HepG2 (cell line): ENCODE measurements at places on chromosomes 1 and 21. TPM values are rescaled to one million over a fixed set of nuclear protein-coding genes. Genes with fewer than 3 reads are reported as not detected.

Gene CRP
- not detected in 2 replicates for polyA plus RNA-seq

Gene NGF
- not detected in 2 replicates for polyA plus RNA-seq

Gene PLA2G2C
- not detected in 2 replicates for polyA plus RNA-seq

Gene ASPM
- polyA plus RNA-seq: 4.2 and 7.7 TPM in 2 replicates

Gene CLCNKA
- polyA plus RNA-seq: 0.03 and 0.07 TPM in 2 replicates

Gene HP1BP3
- polyA plus RNA-seq: 88.7 and 98.5 TPM in 2 replicates

Gene RAD54L
- 8.1 and 10.2 TPM in 2 replicates for polyA plus RNA-seq

Gene C1orf87
- polyA plus RNA-seq: not detected in 2 replicates

Gene LCE2B
- polyA plus RNA-seq: not detected in 2 replicates

Gene PKLR
- polyA plus RNA-seq: 29.3 and 43.2 TPM in 2 replicates

Gene AMPD1
- polyA plus RNA-seq: not detected in 2 replicates

Gene TRIM33
- polyA plus RNA-seq: 31.0 and 35.5 TPM in 2 replicates

Gene PRR9
- not detected in 2 replicates for polyA plus RNA-seq
